ENCODE measurements at places on chromosomes 3 and 15. TPM values are rescaled to one million over a fixed set of nuclear protein-coding genes. Genes with fewer than 3 reads are reported as not detected.

DNA sequence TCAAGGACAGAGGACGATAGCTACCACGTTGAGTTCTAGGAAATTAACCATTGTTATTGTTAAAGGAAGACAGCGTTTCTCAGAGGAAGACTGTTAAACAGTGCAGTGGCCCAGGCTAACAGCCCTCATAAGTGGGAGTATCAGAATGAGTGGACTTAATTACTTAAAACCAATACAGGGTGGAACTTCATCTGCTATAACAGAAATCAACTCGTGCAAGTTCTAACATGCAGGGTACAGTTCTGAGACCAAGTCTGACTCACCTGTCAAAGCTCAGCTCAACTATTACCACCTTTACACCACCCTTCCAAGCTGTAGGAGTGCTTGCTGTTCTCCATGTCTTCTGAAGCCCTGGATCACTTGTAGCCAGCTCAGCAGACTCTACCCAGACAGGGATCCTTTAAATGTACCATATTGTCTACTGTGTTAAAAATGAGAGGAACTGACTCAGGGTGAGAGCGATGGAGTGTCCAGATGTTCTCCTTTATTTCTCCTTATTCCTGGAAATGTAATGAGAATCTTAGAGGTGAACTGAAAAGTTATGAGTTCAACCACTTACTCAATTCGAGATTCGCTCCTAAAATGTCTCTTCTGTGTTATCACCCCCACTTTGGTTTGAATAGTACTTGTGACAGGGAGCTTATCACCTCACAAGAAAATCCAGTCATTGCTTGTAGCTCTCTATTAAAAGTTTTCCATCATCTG is 26.5 kb downstream of the CD86 start:
- peaks cover 97% of the 10 kb centered on the region for H3K4me1 ChIP-seq
- peaks cover 48% of the 10 kb centered on the region for H3K36me3 ChIP-seq
- no peak for DNase-seq
- H3K27me3 ChIP-seq, result no peaks in the 10 kb centered on the region

- H3K27me3 ChIP-seq, result peaks cover 25% of the 10 kb centered on the region
- no peak overlapping the region for H3K27ac ChIP-seq
- H3K36me3 ChIP-seq, result no peaks in the 10 kb centered on the region
- no peak for DNase-seq
- H3K4me1 ChIP-seq, result no peaks in the 10 kb centered on the region
Observed at GRCh38 chr15:60854858-60855564, 374.1 kb downstream of the RORA start.

DNA sequence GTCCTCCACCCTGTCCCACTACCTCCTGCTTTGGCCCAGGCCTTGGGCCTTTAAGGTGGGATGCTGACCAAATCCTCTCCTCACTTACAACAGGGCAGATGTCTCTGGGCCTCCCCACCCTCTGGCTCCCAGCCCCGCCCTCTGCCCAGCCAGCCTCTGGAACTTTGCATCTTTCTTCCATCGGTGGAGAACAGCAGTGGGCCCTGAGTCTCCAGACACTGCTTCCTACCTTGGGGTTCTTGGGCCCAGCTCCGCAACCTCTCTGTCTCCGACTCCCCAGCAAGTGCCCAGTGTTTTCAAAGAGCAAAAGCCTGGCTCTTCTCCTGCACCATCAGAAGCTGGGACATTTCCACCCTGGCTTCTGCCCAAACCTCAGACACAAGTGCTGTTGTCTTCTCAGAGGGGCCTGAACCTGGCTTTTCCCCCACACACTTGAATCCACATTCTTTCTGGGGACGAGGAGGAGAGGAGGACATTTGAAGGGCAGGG is 33.1 kb downstream of the MRAS start:
- H3K27ac ChIP-seq, result no peak overlapping the region
- no peaks in the 10 kb centered on the region for H3K36me3 ChIP-seq
- H3K27me3 ChIP-seq, result peaks cover 18% of the 10 kb centered on the region
- H3K4me3 ChIP-seq, result no peak overlapping the region

The HIGD2B gene
- total RNA-seq, result 0.20 TPM

The CDHR4 gene
- not detected for total RNA-seq

Data from activated CD4-positive, alpha-beta memory T cell treated with anti-CD3 and anti-CD28 coated beads, Interleukin-2, amount 10 ng/mL, durations not matched to agents 7 days and 5 days (primary cell).